ENCODE measurements at places on chromosomes 7 and 10.

GRCh38 chr7:118052336-118052735 lies 131.6 kb upstream of the LSM8 start:
- no peak for DNase-seq

GRCh38 chr10:73865459-73866442 lies 8.6 kb downstream of the CAMK2G start:
- no peak for DNase-seq

DNA sequence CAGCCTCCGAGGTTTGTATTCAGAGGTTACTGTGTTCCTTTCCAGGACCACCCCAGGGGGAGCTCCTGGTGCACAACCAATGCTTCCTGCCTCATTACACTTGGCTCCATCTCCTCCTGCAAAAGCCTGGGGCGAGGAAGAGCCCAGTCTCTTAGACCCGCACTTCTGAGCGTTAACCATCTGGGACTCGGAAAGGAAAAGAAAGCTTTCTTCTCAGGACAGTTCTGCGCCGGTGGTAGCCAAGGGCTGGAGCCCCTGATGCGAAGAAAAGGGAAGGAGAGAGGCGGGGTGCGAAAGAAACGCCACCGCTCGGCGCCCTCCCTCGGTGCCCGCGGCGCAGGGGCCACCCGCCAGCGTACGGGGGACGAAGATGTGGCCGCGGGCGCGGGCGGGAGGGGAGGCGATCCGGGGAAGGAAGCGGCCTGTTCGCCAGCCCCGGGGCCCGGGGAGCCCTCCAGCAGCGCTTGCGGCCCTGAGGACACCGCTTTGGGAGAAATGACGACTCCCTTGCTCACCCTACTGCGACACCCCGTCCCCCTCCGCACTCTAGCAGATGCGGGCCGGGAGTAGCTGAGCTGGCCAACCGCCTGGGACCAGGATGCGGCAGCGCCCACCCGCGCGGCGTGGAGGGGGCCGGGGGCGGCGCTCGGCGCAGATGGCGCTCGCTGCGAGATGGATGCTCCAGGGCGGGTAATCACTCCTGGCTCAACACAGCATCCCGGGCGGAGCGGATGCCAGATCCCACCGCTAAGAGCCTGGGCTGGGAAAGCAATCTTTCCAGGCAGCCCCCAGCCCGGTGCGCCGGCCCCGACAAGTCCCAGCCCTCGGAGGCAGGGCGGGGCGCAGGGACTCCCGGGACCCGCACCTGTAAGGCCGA lies 1.3 kb downstream of the NRCAM start:
- peak; percentile 70 for DNase-seq

DNA sequence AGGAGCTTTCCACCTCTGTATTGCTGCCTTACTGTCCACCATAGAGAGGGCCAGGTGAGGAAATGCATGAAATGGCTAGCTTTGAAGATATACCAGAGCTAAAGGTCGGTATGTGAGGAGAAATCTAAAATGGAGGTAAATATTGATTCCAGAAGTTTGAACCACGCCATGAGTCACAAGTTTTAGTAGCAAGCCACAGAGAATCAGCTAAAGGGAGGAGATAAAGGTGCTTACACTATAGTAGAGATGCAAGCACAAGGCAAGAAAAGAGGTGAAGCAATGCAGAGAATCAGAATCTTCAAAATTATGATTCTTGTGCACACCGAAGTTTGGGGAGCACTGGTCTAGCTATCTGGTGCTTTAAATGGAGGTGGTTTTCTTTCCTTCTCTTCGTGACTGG lies 3.0 kb upstream of the GSAP start:
- DNase-seq, result no peak

GRCh38 chr10:103967448-103968071 lies 620 bp downstream of the SLK start:
- peak; percentile 46 for DNase-seq

- no peak for DNase-seq
These were observed 520.1 kb downstream of the KCNMA1 start for GRCh38 chr10:77117501-77117900.
